Calu3 (cell line): ENCODE measurements at places on chromosomes 7 and 10. TPM values are rescaled to one million over a fixed set of nuclear protein-coding genes. Genes with fewer than 3 reads are reported as not detected.

- H3K4me3 ChIP-seq, result no peak overlapping the region
- no peaks in the 10 kb centered on the region for H3K27me3 ChIP-seq
- DNase-seq, result no peak
Measured at GRCh38 chr7:93958216-93958615, 36.7 kb downstream of the GNG11 start.

DNA sequence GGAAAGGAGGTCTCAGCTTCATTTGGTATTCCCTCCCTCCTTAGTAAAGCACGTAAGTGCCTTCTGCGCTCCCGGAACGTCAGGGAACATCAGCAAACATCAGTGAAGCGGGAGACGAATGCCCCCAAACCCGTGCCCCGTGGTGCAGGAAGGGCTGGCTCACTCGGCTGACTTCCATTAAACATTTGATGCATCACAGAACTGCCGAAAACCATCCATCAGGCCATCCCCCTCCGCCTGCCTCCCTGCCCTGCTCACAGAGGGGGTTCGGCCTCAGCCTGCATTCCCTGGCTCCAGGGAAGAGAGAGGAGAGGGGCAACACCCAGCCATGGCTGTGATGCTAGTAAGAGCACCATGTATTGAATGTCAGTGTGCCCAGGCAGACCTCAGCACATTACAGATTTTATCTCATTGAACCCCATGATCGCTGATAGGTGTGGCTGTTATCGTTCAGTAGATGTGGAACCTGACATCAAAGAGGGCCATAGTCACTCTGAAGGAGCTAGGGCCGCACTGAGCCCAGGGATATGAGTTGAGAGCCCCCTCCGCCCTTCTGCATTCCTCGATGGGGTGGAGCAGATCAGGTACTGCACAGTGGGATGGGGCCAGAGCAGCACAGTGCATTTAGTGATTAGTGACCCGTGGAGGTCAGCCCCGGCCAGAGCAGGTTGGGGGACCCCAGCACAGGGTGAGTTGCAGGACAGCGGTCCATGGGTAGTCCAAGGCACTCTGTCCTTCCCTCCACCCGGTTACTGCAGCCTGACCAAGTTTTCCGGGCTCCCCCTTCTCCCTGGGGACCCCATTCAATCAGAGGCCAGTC, 146.4 kb downstream of the RPS24 start:
- no peaks in the 10 kb centered on the region for H3K36me3 ChIP-seq
- H3K27ac ChIP-seq, result no peak overlapping the region
- no peak for DNase-seq
- no peak overlapping the region for H3K4me3 ChIP-seq
- peaks cover 9% of the 10 kb centered on the region for H3K4me1 ChIP-seq
- peaks cover 99% of the 10 kb centered on the region for H3K27me3 ChIP-seq

GRCh38 chr7:120691915-120692314, 166.0 kb downstream of the TSPAN12 start:
- peaks cover 14% of the 10 kb centered on the region for H3K27me3 ChIP-seq
- H3K27ac ChIP-seq, result no peak overlapping the region
- no peaks in the 10 kb centered on the region for H3K36me3 ChIP-seq
- no peak for DNase-seq
- H3K4me3 ChIP-seq, result no peak overlapping the region

- H3K27ac ChIP-seq, result no peak overlapping the region
- DNase-seq, result no peak
- H3K27me3 ChIP-seq, result peaks cover 17% of the 10 kb centered on the region
- no peaks in the 10 kb centered on the region for H3K36me3 ChIP-seq
- H3K4me3 ChIP-seq, result no peak overlapping the region
Measured at GRCh38 chr7:101630591-101630990, 1.5 kb upstream of the MYL10 start.

DNA sequence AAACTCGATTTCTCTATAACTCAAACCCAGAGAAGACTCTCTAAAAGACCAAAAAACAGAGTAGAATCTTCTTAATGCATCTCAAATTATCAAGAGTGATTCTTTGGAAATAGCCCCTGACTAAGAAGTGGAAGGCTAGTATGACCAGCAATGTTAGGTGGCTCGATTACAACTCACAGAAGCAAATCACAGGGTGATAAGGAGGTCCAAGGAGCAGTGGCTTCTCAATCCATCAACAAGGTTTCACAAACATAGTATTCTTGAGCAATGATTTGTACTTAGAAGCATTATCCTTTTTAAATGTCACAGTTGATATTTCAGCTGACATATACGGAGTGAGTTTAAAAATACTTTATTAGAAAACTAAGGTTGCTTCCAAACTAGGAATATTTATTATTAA, 127.7 kb downstream of the CNOT4 start:
- no peaks in the 10 kb centered on the region for H3K4me1 ChIP-seq
- H3K27me3 ChIP-seq, result no peaks in the 10 kb centered on the region
- no peak for DNase-seq
- no peak overlapping the region for H3K4me3 ChIP-seq
- no peak overlapping the region for H3K27ac ChIP-seq

DNA sequence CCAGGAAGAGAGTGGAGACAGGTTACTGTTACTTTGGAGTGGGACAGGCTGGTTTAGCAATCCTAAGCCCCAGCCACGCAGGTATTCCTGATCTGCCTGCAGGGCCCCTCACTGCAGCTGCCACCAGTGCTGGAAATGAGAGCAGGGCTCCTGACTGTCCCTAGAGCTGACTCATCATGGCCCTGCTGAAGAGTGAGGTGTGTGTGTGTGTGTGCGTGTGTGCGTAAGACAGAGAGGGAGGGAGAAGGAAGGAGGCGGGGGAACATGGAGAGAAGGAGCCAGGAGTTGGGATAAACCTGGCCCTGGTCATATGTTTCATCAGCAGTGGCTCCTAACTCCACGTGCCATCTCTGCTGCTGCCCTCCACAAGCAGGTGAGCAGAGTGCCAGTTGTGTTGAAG, 3.6 kb downstream of the FOXI2 start:
- no peaks in the 10 kb centered on the region for H3K27me3 ChIP-seq
- no peak overlapping the region for H3K27ac ChIP-seq
- H3K36me3 ChIP-seq, result peaks cover 4% of the 10 kb centered on the region
- no peaks in the 10 kb centered on the region for H3K4me1 ChIP-seq
- H3K4me3 ChIP-seq, result no peak overlapping the region
- no peak for DNase-seq

DNA sequence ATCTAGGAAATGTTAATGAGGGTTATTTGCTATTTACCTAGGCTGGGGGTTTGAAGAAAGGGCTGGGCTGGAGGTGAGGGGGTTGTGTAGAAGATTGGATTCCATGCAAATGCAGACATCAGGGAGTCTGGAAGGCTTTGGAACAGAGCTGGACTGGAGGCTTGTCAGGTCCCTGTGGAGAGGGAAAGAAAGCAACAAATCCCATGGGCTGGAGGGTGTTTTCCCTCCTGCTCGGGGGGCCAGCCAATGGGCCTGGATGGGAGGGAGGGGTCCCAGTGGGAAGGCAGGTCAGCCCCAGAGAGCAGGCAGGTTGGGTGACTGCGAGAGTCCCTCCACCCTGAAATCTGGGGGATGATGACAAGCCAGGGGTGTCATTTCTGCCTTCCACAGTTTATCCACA, 431.8 kb downstream of the RPS24 start:
- peaks cover 77% of the 10 kb centered on the region for H3K27me3 ChIP-seq
- no peaks in the 10 kb centered on the region for H3K36me3 ChIP-seq
- no peak overlapping the region for H3K4me3 ChIP-seq
- H3K4me1 ChIP-seq, result no peaks in the 10 kb centered on the region
- no peak for DNase-seq
- H3K27ac ChIP-seq, result no peak overlapping the region

GRCh38 chr10:60414877-60415585, 25.4 kb upstream of the ANK3 start:
- H3K27ac ChIP-seq, result no peak overlapping the region
- no peaks in the 10 kb centered on the region for H3K36me3 ChIP-seq
- H3K4me3 ChIP-seq, result no peak overlapping the region
- peak; percentile 22 for DNase-seq
- H3K4me1 ChIP-seq, result peaks cover 30% of the 10 kb centered on the region

DNA sequence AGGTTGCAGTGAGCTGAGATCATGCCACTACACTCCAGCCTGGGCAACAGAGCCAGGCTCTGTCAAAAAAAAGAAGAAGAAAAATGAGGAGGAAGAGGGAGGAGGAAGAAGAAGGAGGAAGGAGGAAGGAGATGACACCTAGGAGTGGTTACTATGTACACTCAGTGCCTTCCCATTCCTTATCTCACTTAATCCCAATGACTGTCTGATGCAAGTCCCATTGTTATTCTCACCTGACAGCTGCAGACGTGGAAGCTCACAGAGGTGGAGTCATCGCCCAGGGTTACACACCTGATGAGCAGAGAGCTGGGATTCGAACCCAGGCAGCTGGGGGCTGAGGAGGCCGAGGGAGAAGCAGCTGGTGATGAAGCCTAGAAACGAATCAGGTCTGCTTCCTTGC, 258.8 kb downstream of the SNX10 start:
- peak overlapping the region; percentile 85 for H3K27ac ChIP-seq
- peak overlapping the region; percentile 12 for H3K4me3 ChIP-seq
- peaks cover 14% of the 10 kb centered on the region for H3K36me3 ChIP-seq
- peaks cover 62% of the 10 kb centered on the region for H3K4me1 ChIP-seq

- H3K36me3 ChIP-seq, result peaks cover 53% of the 10 kb centered on the region
- H3K4me1 ChIP-seq, result peaks cover 10% of the 10 kb centered on the region
- no peak for DNase-seq
- peak overlapping the region; percentile 76 for H3K27ac ChIP-seq
Measured at GRCh38 chr10:103395754-103396066, 565 bp downstream of the ATP5MK start.

GRCh38 chr10:123241391-123242141, 87.4 kb downstream of the BUB3 start:
- H3K4me3 ChIP-seq, result no peak overlapping the region
- H3K27ac ChIP-seq, result no peak overlapping the region
- no peak for DNase-seq
- H3K4me1 ChIP-seq, result no peaks in the 10 kb centered on the region

GRCh38 chr7:137846549-137846826, 286 bp downstream of the DGKI start:
- peak; percentile 4 for DNase-seq
- H3K36me3 ChIP-seq, result no peaks in the 10 kb centered on the region
- no peak overlapping the region for H3K27ac ChIP-seq
- H3K4me1 ChIP-seq, result no peaks in the 10 kb centered on the region
- H3K4me3 ChIP-seq, result peak overlapping the region; percentile 63

- no peak overlapping the region for H3K27ac ChIP-seq
- no peak overlapping the region for H3K4me3 ChIP-seq
- no peak for DNase-seq
- H3K4me1 ChIP-seq, result no peaks in the 10 kb centered on the region
- no peaks in the 10 kb centered on the region for H3K27me3 ChIP-seq
- peaks cover 21% of the 10 kb centered on the region for H3K36me3 ChIP-seq
Measured at GRCh38 chr10:73734796-73735305, 9.3 kb upstream of the SEC24C start.

DNA sequence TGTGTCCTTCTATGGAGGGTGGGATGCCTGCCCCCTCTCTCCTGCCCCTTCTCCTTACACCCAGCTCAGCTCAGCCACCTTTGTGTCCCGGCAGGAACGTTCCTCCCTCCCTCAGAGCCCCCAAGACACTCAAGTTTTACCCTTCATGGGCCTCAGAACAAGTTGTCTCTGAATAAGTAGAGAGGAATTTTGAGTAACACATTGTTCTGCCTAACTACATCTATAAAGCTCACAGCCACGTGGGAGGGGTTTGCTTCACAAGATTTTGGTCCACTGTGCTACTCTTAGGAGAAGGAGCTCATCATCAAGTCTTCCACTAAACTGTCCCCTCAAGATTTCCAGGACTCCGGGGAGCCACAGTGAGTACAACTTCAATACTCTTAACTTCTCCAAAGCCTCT, 51.6 kb upstream of the ZNF32 start:
- H3K4me1 ChIP-seq, result no peaks in the 10 kb centered on the region
- DNase-seq, result no peak
- H3K27me3 ChIP-seq, result peaks cover 32% of the 10 kb centered on the region
- H3K27ac ChIP-seq, result no peak overlapping the region

GRCh38 chr7:22702516-22702915, 24.5 kb upstream of the IL6 start:
- DNase-seq, result no peak
- no peak overlapping the region for H3K27ac ChIP-seq
- no peak overlapping the region for H3K4me3 ChIP-seq
- peaks cover 15% of the 10 kb centered on the region for H3K4me1 ChIP-seq
- no peaks in the 10 kb centered on the region for H3K36me3 ChIP-seq

- DNase-seq, result no peak
- peaks cover 16% of the 10 kb centered on the region for H3K4me1 ChIP-seq
- no peak overlapping the region for H3K27ac ChIP-seq
- H3K27me3 ChIP-seq, result no peaks in the 10 kb centered on the region
- H3K36me3 ChIP-seq, result no peaks in the 10 kb centered on the region
- H3K4me3 ChIP-seq, result no peak overlapping the region
Measured at GRCh38 chr7:16773326-16773725, 19.8 kb downstream of the TSPAN13 start.

- no peak overlapping the region for H3K27ac ChIP-seq
- no peak overlapping the region for H3K4me3 ChIP-seq
- no peak for DNase-seq
Measured at GRCh38 chr10:102660888-102661657, 16.8 kb downstream of the TRIM8 start.

RAPGEF5 gene
- total RNA-seq, result 108 and 128 TPM in 2 replicates

NAT16 gene
- not detected in 2 replicates for total RNA-seq

FAM107B gene
- total RNA-seq, result 164 and 168 TPM in 2 replicates

TAS2R5 gene
- 3.0 and 3.6 TPM in 2 replicates for total RNA-seq

SLC13A1 gene
- total RNA-seq, result not detected in 2 replicates

HECW1 gene
- total RNA-seq, result 0.17 and 0.33 TPM in 2 replicates

CEP55 gene
- 46.9 and 52.2 TPM in 2 replicates for total RNA-seq

TAS2R4 gene
- 2.4 and 3.0 TPM in 2 replicates for total RNA-seq

ACTR3C gene
- total RNA-seq, result 22.8 and 26.0 TPM in 2 replicates

KCNH2 gene
- 0.45 and 0.66 TPM in 2 replicates for total RNA-seq

C7orf57 gene
- total RNA-seq, result 0.24 and 0.33 TPM in 2 replicates

NKX1-2 gene
- total RNA-seq, result not detected in 2 replicates

ADAM8 gene
- total RNA-seq, result 40.4 and 54.4 TPM in 2 replicates

FOXI2 gene
- total RNA-seq, result not detected in 2 replicates

RASA4B gene
- 0.69 and 0.76 TPM in 2 replicates for total RNA-seq

GDF2 gene
- total RNA-seq, result not detected in 2 replicates

SHH gene
- total RNA-seq, result 0.66 and 1.1 TPM in 2 replicates
